WERI-Rb-1 (cell line): ENCODE measurements at places on chromosomes 2 and 18.

DNA sequence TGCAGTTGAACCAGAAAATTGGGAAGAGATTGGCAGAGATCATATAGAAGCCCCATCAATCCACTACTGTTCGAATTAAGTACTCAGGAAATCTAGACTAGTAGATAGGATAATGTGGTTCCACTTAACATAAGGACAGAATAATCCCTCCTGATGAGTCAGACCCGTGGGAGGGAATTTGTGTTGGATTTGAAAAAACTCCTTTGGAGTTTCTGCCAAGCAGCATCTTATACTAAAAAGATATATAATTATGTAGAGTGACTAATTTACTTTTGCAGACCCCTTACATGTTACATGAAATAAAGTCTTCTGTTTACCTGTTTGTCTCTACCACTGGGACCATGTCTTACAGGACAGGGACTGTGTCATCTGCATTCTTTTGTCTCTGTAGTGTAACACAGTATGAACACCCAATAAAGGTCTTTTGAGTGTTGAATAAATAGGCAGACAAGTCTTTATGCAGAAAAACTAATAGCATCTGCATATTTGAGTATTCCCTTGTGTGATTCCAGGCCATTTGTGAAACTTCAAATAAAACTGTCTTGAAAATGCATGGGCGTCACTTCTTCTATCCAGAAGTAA lies 122.6 kb upstream of the DNAJC10 start:
- DNase-seq: peak; percentile 26

DNA sequence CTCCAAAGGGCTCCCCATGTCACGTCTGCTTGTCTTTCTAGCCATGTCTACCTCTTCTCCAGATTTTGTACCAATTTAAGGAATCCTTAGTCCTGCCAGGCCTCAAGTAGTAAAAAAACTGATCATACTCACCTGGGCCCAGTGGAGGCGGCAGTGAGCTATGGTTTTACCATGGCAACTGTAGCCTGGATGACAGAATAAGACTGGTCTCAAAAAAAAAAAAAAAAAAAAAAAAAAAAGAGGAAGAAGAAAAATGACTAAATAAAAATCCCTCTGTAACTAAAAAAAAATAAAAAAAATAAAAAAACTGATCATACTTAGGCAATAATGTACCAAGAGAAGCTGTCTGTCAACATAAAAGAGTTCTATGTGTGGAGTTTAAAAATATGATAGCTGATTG lies 221.6 kb downstream of the NR4A2 start:
- peak; percentile 14 for DNase-seq

DNA sequence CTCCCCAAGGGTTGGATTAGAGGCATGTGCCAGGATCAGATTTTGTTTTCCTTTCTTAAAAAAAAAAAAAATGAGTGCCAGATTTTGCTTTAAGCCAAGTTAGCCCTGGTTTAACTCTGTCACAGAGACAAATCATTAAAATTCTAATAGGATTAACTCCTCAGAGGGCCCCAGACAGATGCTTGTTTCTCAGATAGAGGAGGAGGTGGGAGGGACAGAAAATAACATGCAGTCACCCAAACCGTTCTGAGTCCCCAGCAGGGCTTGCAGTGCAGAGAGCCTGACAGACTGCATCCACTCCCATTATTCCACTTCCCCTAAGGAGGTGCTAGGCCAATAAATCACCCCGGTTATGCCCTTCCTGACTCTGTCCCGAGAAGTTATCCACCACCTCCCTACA lies 6.3 kb upstream of the PROKR1 start:
- peak; percentile 92 for DNase-seq

GRCh38 chr2:207112785-207113184 lies 53.0 kb downstream of the KLF7 start:
- no peak for DNase-seq

DNA sequence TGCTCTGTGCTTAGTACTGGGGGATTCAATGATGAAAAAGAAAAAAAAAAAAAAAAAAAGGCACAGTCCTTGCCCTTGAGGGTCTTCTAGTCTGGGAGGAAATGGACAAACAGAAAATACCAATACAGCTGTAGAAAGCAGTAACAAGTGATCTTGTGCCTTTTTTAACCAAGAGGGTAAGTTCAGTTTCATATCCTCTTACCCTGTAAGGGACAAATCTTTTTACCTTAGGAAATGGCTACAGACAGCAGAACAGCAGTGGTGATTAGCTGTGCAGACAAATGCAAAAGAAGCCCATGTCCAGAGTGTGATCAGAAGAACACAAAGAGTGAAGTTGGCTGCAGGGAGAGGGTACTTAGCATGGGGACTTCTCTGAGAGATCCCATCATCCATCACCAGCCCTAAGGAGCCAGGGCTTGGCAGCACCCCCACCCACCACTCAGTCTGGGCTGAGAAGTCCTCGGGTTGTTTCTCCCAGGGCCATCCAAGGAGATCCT lies 102.9 kb downstream of the ALPK2 start:
- DNase-seq: no peak

GRCh38 chr2:237901932-237902850 lies 42.8 kb downstream of the RAMP1 start:
- no peak for DNase-seq

DNA sequence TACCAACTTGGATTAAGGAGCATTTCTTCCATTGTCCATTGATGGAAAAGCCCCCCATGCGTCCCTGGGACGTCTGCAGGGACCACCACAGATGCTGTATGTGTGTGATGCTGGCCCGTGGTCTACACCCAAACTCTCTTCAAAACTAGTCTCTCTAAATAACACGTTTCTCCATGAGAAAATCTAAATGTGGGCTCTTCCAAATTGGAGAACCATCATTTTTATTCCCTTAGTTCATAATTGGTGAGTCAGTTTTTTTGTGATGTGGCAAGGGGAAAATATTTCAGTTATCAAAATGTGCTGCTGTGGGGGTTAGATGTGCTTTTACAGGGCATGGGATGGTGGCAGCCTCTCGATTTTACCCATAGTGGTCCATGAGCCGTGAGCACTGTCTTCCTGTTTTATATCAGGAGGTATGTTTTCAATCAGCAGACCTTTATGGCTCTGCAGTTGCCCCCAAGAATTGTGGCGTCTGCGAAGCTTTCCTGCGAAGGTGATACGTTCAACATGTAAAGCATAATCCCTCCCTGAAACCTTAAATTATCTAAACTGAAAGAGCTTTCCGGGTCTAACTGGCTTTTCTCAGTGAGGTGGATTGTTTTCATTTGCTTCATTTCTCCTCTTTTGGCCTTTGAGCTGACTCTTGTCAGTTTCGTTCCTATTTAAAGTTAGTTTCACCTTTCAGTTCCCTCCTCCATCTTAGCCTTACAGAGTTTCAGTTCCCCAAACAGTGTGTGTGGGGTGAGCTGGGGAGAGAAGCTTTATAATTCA lies 78.4 kb downstream of the SETBP1 start:
- no peak for DNase-seq

GRCh38 chr2:64950226-64951160 lies 38.7 kb upstream of the SLC1A4 start:
- DNase-seq: no peak

GRCh38 chr2:58764338-58765104 lies 523.4 kb upstream of the FANCL start:
- DNase-seq: no peak

DNA sequence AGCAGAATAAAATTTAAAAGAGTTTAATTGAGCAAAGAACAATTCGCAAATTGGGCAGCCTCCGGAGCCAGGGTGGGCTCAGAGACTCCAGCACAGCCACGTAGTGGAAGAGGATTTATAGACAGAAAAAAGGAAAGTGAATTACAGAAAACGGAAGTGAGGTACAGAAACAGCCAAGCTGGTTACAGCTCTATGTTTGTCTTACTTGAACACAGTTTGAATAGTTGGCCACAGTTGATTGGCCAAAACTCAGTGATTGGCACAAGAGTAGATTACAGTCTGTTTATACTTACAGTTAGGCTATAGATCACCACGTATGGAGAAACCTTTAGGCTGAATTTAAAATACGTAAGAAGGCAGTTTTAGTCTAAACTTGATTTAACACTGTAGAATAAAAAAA lies 78.8 kb upstream of the NEDD4L start:
- DNase-seq: no peak

DNA sequence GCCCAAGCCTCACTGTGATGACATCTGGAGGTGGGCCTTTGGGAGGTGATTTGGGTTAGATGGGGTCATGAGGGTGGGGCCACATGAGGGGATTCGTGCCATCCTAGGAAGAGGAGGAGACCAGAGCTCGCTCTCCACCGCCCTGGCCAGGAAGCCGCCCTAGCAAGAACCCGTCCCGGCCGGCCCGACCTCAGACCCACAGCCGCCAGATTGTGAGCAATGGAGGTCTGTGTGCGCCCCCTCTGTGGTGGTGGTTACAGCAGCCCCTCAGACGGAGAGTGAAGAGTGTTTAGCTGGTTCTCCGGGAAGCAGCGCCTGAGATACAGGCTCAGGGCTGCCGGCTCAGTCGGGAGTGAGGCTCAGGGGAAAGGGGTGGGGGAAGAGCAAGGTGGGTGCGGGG lies 83.3 kb downstream of the RTP5 start:
- DNase-seq: no peak

DNA sequence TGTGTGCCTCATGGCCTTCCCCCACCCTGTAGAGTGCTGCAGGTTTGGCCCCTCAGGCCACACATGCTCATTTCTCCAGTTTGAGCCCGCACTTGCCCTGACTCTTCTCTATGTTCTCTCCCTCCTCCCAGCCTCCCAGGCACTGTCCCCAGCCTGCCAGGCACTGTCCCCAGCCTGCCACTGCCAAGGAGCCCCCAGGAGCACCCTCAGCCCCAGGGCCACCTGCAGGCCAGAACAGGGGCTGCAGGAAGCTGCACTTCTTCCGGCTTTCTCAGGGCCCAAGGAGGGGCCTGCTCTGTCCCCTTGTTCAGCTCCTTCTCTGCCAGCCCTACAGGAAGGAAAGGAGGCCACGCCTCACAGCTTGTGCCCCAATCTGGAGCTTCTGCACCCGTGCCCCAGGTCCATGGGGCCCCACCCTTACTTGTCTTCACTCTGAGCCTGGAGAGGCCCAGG lies 31.6 kb downstream of the CYP26B1 start:
- peak; percentile 52 for DNase-seq

- no peak for DNase-seq
Measured at GRCh38 chr2:108616751-108617161, 82.5 kb downstream of the LIMS1 start.

- no peak for DNase-seq
Measured at GRCh38 chr18:34128436-34128835, 96.3 kb downstream of the NOL4 start.

DNA sequence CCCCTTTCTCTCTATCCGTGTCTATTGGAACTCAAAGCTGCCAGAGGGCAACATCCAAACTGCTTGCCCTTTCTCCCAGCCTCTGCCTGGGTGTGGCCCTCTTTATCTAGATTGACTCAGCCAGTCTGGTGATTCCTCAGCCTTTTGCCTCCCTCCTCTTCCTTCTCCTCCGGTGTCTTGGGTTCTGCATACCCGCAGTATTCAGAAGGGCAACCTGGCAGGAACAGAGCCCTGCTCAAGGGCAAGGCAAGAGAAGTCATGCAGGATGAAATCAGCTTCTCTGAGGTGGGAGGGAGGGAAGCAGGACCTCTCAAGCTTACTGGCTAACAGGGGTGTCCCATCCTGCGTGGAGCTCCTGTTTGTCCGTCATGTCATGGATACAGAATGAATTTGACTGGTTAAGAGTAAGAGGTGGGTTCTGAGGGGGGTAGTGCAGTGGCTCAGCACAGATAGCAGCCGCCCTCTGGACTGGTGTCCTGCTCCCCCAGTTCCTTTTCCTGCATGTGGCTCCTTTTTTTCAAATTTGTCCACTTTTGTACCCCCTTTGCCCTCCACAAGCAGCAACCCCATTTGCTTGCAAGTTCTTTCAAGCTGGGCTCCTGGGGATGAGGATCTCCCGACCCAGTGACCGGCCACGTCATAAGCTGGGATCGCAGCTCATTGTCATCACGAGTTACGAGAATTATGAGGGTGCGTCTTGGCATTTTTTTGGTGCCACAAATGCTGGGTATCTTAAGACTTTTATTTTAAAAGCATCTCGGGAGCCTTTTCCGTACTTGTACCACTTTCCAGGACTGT lies 154.1 kb downstream of the FHOD3 start:
- DNase-seq: no peak

DNA sequence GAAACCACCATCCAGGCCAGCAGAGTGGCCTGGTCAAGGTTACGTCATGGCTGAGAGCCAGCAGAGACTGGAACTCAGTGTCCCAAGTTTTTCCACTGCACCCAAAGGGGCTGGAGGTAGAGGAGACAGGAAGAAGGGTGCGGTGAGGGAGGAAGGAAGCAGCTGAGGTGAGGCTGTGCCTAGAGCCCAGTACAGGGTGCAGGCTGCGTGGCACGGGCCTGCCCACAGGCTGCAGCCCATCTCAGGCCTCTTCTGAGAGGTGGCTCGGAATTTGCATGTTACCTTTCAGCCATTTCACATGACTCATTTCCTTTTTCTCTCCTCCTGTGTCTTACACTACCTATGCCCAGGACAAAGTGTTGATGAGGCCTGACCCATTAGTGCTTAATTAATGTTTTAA lies 13.7 kb upstream of the MGAT4A start:
- no peak for DNase-seq

DNA sequence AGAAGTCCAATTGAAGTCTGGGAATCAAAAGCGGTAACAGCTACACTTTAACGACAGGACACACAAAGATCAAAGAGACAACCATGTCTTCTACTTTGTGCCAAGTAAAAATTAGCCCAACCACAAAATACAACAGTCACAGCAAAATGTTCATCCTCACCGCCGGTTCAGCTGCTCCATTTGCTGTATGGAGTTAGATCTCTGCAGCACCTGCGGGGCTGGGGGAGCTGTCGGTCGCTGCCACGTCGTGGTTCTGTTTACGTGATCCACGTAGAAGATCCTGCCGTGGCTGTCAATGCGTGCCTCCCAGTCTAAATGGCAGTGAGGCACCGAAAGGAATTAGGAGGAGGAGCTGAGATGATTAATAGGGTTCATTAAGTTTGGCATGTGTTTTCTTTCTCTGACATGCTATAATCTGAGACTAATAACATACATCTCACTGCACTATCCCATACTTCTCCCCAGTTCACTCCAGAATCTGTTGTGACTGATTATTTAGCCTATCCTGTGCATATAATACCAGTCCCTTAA lies 136.5 kb upstream of the STK17B start:
- DNase-seq: no peak
